ENCODE measurements at places on chromosomes 6 and 20.

GRCh38 chr6:15588971-15589634 lies 73.7 kb downstream of the DTNBP1 start:
- no peaks in the 10 kb centered on the region for H3K36me3 ChIP-seq
- no peaks in the 10 kb centered on the region for H3K4me1 ChIP-seq
- no peak for DNase-seq
- H3K27me3 ChIP-seq = no peaks in the 10 kb centered on the region

DNA sequence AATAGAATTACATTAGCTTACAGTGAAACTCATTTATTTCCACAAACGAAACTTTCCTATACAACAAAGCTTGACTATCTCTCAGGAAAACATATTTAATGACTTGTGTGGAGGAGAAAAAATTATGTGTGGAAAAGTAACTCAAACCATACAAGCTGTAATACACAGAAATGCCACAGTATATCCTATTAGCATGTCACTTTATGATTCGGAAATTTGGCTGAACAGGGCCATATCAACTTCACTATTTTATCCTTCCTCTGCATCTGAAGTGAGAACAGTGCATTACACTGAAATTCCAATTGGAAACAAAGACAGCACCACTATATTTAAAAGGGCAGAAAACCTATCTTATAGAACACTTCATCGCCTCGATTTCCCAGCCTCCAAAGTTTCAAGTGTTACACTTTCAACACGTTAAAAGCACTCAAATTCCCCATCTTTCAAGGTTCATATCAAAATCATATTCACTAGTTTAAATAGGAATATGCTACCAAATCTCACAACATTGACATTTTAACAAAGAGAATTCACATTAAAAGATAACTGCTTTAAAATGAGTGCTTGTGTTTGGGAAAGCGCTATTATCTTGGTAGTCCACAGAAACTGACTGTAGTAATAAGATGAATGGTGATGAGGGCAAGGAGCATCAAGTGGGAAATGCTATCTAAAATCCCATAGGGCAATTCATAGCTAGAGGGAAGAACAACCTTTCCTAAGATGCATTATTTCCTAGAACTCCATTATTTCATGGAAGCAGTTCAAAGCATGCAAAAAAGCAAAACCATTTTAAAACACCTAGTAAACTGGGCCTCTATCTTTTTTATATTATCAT lies 1.8 kb downstream of the REV3L start:
- peaks cover 25% of the 10 kb centered on the region for H3K27me3 ChIP-seq
- H3K36me3 ChIP-seq = peaks cover 6% of the 10 kb centered on the region
- peak overlapping the region; percentile 88 for H3K4me3 ChIP-seq
- H3K27ac ChIP-seq = no peak overlapping the region

GRCh38 chr6:2020909-2021308 lies 224.5 kb downstream of the GMDS start:
- no peak for DNase-seq
- H3K27ac ChIP-seq = no peak overlapping the region
- no peaks in the 10 kb centered on the region for H3K27me3 ChIP-seq
- peaks cover 5% of the 10 kb centered on the region for H3K4me1 ChIP-seq
- H3K4me3 ChIP-seq = no peak overlapping the region

- H3K4me1 ChIP-seq = no peaks in the 10 kb centered on the region
- no peak overlapping the region for H3K4me3 ChIP-seq
These were observed 65.5 kb downstream of the LAMA4 start for GRCh38 chr6:112188906-112189305.

- no peak for DNase-seq
- no peak overlapping the region for H3K27ac ChIP-seq
- H3K4me1 ChIP-seq = no peaks in the 10 kb centered on the region
- no peaks in the 10 kb centered on the region for H3K27me3 ChIP-seq
- no peak overlapping the region for H3K4me3 ChIP-seq
These were observed 108.2 kb upstream of the SALL4 start for GRCh38 chr20:51910321-51911050.

GRCh38 chr6:40930555-40930954 lies 108.5 kb downstream of the UNC5CL start:
- no peak overlapping the region for H3K27ac ChIP-seq
- no peak for DNase-seq
- no peaks in the 10 kb centered on the region for H3K4me1 ChIP-seq
- no peak overlapping the region for H3K4me3 ChIP-seq

Measured in H9 (cell line).